Mesenchymal stem cell (in vitro differentiated cells and primary cell): ENCODE measurements at places on chromosomes 5 and 9.
A peak's percentile ranks its signal among the peaks of the same experiment; 100 is the strongest.

DNA sequence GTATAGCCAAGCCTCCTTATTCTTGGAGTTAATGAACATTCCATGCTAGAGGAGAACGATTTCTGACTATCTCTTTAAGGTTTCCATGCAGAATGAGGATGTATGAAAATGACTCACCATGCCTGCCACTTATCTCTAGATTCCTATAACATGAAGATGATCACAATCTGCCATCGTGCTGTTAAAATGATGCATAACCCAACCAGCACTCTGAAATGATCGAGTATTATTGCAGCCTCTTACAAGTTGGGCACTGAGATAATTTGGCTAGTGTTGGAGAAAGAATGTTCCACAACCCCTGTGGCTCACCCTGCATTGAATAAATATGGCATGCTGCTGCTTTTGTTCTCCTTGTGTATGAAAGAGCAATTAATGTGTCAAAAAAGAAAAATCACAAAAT is 1143.6 kb upstream of the WWC1 start:
- DNase-seq = peak; percentile 26

DNA sequence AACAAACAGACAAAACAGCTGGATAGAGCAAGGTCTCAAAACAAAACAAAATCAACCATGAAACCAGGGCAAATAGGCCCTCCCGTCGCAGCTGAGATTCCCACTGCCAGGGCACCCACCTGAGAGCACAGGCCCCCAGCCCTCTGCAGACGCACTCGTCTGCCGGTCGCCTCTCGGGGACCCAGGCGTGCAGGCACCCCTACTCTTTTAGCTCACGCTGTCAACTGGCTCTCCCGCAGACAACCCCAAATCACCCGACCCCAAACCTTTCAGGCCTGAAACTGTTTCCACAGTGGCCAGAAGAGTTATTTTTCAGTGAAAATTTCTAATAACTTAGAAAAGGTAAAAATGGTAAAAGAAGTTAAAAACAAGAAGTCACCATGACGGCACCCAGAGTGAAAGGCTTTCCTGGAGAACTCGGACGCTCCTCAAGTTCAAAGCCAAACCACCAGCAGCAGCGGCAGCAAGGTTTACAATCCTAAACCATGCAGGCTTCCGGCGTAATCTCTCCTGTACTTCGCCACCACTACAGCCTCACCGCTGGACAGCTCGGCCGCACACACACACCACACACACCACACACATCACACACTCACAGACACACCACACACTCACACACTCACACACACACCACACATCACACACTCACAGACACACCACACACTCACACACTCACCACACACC is 1.9 kb upstream of the UBE2QL1 start:
- DNase-seq = no peak

GRCh38 chr9:86994231-86994630 is 46.9 kb upstream of the GAS1 start:
- no peak for DNase-seq

GRCh38 chr9:70683841-70684240 is 269.4 kb upstream of the KLF9 start:
- DNase-seq = no peak

DNA sequence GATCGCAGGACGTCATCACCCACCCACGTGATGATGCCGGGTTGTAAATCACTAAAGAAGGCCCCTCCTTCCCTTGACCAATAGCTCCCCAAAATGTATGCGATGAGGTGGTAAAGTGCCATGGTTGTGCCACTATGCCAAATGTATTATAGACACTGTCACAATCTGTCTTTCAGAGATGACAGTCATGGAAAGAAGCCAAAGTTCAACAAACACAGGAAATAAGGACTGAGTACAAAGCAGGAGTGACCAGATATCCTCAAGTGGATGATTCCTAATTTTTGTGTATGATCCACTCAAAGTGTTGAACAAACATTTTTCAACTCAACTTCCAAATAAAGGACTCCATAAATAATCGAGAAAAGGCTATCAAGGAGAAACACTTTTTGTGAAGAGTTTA is 12.5 kb downstream of the GLIS3 start:
- no peak for DNase-seq
